ENCODE measurements at places on chromosomes 7 and 10. TPM values are rescaled to one million over a fixed set of nuclear protein-coding genes. Genes with fewer than 3 reads are reported as not detected.

The LAMB1 gene
- 154 TPM for total RNA-seq

The PLEKHS1 gene
- not detected for total RNA-seq

The GSAP gene
- total RNA-seq = 10.4 TPM

The CCDC201 gene
- not detected for total RNA-seq

The CDK1 gene
- 51.2 TPM for total RNA-seq

The LEP gene
- total RNA-seq = not detected

The HOXA7 gene
- 2.6 TPM for total RNA-seq

The XRCC2 gene
- 2.8 TPM for total RNA-seq

The KIAA1549 gene
- 1.2 TPM for total RNA-seq

The EFCAB10 gene
- total RNA-seq = not detected

The TPK1 gene
- 3.0 TPM for total RNA-seq

The SNX10 gene
- total RNA-seq = 0.53 TPM

The IMPDH1 gene
- 101 TPM for total RNA-seq

The SPDYE6 gene
- total RNA-seq = not detected

The DPP6 gene
- total RNA-seq = not detected

The FAM237B gene
- not detected for total RNA-seq

The ADCYAP1R1 gene
- total RNA-seq = not detected

The ZNF727 gene
- not detected for total RNA-seq

The AKR1C8 gene
- total RNA-seq = not detected

The BMPR1A gene
- total RNA-seq = 24.5 TPM

The CPN1 gene
- total RNA-seq = not detected

The PDLIM1 gene
- 34.9 TPM for total RNA-seq
